ENCODE measurements at places on chromosomes 1 and 21.

DNA sequence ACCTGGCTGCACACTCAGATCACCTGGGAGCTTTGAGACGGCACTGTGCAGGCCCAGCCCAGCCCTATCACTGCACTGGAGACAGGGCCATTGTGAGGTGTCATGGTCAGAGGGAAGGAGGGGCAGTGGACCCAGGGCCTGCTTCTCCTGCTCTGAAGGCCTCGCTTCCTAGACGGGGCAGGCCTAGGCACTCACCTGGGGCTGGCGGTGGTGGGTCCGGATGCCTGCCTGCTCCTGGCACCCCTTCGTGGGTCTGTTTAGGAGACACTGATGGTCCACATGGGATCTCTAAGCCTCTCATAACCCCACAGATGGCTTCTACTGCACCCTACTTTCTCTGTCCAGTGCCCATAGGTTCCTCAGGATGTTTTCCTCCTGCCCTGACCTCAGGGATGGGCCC is 230.9 kb downstream of the MATN1 start:
- no peak for DNase-seq

DNA sequence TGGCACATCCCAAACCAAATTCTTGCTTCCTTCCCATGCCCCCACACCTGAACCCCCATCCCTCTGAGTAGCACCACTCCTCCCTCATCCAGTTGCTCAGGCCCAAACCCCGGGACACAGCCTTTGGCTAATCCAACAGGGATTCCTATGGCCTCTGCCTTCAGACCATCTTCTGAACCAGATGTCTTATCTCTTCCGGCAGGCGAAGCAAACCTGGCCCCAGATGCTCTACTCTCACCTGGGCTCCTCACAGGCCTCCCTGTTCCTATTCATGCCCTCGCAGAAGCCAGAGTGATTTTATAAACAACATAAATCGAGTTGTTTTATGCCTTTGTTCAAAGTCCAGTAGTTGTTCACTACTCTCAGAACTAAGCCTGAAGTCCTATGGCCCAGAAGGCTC is 12.5 kb upstream of the KCNA2 start:
- no peak for DNase-seq

DNA sequence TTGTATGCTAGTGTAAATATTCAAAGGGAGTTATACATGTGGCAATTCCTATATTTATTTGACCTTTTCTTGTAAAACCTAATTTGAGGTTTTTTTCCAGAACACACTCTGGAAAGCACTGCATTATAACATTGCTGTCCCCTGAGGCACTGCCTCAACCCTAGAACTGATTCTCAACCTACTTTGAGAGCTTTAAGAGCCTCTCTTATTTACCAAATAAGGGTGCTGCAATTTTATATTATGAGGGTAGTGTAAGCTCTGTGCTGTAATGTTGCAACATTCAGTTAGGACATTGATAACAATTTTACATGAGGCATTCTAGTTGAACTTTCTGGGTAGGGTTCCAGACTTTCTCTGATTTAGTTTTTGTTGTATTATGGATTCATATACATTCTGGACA is 302.2 kb upstream of the DEPDC1 start:
- DNase-seq = no peak

- DNase-seq = no peak
Measured at GRCh38 chr21:20443558-20444155, 554.6 kb upstream of the NCAM2 start.

DNA sequence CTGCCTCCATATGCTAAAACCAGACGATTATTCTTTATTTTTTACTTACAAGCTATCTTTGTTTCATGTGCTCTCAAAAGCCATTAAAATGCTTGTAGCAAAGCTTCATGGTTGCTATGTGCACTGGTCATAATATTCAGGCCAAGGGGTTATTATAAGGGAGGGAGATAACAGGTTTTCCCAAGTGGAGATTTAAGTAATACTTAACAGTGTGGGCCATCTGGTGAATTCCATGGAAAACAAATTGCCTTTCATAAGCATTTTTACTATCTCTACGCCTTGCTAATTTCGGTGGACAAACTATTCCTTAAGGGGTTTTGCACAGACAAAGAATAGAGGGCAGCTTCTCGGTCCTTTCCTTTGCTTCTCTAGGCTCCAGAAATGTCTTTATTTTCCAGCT is 137.8 kb downstream of the NUF2 start:
- DNase-seq = no peak

- DNase-seq = no peak
Measured at GRCh38 chr21:35697321-35697808, 363.0 kb downstream of the SETD4 start.

GRCh38 chr1:7136166-7136953 is 351.1 kb downstream of the CAMTA1 start:
- DNase-seq = no peak

DNA sequence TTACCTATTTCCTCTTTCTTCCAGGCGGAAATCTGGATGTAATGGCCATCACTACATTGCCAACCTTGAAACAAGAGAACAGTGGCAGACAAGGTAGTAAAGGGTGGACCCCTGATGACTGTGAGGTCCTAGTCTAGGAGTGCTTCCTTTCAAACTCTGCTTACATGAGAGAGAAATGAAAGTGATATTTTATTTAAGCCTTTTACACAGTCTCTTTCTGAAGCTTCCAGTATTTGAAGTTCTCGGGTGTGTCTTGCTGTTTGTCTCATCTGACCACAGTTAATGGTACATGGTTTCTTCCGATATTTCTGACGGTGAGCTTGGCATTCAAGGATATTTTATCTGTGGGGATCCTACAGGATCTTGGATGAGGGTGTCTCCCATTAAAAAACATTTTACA is 215.2 kb downstream of the SLC45A1 start:
- no peak for DNase-seq

GRCh38 chr1:24714859-24715520 is 30.3 kb upstream of the CLIC4 start:
- DNase-seq = no peak

DNA sequence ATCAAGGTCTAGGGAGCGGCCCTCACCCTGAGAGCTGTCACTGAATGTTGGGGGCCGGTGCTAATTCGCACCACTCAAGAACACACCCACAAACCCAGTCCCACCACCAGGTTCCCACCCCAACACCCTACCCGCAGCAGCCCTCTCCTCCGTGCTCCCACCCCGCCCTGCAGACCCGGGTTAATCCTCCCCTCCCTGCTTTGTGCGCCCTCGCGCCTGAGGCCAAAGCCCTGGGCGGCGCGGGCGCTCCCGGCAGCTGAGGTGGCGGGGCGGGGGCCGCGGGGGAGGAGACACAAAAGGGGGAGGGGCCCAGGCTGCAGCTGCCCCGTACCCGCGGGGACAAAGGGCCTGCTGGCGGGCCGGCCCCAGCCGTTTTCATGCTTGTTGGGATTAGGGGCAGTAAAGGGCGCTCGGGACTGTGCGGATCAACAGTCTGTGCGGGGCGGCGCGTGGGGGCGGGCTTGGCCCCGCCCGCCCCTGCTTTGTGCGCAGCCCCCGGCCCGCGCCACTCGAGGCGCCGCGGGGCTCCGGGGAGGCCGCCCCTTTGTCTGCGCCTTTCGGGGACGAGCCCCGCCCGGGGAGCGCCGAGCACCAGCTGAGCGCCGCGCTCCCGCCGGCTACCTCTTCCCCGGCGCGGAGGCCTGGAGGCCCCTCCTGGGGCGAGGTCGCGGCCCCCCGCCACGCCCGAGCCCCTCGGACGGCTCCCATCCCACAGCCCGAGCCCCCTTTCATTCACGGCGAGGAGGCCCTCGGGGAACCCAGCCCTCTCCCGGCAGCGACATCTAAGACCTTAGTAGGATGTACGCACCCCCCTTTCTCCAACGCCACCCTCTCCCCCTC is 10.9 kb downstream of the C1orf216 start:
- no peak for DNase-seq

- no peak for DNase-seq
Measured at GRCh38 chr1:20729990-20730689, 2.4 kb downstream of the SH2D5 start.

DNA sequence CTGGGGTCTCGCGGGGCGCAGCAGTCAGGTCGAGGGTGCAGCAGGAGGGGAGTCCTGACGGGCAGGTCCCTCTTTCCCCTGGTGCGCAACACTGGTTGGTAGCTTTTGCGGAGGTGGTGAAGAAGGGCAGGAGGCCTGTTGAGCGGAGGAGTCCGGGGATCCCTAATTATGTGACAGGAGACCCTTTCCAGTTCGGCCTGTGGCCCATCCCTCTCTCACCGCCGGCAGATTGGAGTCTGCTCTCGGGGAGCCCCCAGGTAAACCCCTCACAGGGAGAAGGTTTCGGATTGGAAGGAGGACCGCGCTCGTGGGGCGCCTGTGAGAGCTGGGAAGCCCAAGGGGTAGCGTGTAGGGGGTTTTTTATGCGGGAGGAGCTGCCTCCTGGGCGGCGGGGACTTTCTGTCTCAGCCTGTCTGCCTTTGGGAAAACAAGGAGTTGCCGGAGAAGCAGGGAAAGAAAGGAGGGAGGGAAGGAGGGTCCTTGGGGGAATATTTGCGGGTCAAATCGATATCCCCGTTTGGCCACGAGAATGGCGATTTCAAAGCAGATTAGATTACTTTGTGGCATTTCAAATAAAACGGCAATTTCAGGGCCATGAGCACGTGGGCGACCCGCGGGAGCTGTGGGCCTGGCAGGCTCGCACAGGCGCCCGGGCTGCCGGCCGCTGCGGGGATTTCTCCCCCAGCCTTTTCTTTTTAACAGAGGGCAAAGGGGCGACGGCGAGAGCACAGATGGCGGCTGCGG is 9.5 kb downstream of the SIM2 start:
- DNase-seq = no peak

- DNase-seq = no peak
Measured at GRCh38 chr1:155329980-155330598, 9.4 kb downstream of the RUSC1 start.

DNA sequence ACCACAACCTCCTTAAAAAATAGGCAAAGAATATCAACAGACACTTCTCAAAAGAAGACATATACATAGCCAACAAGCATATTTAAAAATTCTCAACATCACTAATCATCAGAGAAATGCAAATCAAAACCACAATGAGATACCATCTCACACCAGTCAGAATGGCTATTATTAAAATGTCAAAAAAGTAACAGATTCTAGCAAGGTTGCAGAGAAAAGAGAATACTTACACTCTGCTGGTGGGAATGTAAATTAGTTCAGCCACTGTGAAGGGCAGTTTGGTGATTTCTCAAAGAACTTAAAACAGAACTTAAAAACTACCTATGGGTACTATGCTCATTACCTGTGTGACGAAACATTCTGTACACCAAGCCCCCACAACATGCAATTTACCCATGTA is 20.7 kb downstream of the CD1B start:
- DNase-seq = no peak

DNA sequence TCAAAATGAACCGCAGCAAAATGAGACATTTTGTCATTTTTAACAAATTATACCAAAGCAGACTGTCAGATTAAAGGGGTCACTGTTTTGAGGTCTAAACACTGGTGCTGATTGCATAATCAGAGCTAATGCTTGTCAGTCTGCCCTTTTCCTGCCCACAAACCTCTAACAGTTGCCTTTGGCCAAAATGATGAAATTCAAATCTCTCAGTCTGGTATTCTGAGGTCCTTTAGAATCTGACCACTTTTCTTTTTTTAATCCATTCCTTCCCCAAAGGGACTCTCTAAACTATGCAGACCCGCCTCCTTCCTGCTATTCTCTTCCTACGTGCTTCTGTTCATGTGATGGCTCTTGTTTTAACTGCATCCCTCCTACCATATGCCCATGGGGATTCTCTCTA is 145.2 kb upstream of the SPATA6 start:
- no peak for DNase-seq

DNA sequence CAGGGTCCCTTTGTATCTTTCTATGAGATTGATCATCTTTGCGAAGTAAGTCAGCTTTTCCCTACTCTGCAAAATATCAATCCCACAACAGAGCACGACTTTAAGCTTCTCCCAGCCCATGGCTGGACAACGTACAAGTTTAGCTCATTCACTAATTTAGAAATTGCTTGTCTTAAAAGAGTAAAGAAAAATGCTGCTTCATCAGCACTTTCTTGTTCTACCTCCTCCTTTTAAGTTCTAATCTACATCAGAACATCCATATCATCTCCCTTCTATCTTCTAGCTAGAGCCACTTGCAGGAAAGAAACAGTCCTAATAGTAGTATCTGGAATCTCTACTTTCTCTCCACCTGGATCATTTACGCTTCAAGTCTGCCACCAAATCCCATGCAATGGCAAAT is 441.2 kb upstream of the ESRRG start:
- no peak for DNase-seq

- DNase-seq = no peak
Measured at GRCh38 chr1:187725216-187725615, 896.5 kb downstream of the PLA2G4A start.

- no peak for DNase-seq
Measured at GRCh38 chr1:244325056-244325758, 126.5 kb downstream of the ADSS2 start.

DNA sequence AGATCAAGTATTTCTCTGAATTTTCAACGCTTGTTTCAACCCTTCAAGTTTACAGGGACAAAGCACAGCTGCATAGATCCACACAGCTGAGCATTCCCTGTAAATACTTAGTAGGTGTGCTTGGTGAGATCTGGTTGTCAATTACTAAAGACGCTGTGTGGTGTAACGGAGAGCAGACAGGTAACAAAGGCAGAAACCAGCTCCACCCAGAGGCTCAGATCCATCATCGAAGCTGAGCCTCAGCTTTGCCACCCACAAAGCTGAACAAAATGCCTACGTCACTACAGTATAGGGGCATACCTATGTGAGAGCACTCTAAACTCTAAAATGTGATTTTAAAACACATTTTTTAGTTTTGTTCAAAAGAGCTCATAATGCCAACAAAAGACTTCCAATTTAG is 38.7 kb downstream of the PACC1 start:
- DNase-seq = no peak

GRCh38 chr1:111320066-111320879 is 29.6 kb downstream of the CHIA start:
- DNase-seq = no peak

Measured in stimulated activated CD8-positive, alpha-beta memory T cell treated with anti-CD3 and anti-CD28 coated beads, Interleukin-7, amount 100 ng/mL, for 24 hours (primary cell).